ENCODE measurements at places on chromosomes 1 and 21.

DNA sequence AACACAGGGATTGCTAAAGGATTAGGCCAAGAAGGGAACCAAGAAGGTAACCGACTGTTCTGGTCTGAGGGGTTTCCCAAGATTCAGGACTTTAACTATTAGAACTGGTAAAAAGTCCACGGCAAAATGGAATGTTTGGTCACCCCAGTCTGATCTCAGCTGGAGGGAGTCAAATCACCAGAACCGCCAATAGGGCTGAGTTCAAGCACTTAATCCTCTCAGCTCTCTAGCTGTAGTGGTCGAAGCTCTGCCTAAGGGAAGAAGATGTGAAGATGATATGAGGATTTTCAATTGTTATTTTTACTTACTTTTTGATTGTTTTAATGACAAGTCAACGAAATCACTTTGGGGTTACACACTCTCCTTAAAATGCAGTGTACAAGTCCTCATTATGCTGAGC lies 29.1 kb downstream of the F5 start:
- DNase-seq = no peak

GRCh38 chr1:160717306-160717705 lies 5.7 kb upstream of the CD48 start:
- DNase-seq = no peak

DNA sequence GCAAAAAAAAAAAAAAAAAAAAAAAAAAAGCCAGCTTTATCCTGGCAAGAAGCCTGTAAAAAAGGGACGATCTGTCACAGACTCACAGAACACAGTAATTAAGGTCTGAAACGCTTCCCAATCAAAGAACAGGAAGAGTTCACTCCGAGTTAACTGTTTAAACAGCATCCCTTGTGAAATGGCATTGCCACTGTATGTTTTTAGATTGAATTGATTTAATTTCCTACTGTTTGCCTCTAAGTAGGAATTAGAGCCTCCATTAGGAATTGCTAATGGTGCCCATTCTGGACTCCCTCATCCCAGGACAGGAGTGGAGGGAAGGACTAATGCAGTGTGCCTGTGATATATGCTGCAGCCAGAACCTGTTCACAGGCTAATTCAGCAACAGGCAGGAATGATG lies 370.8 kb downstream of the RWDD3 start:
- no peak for DNase-seq

DNA sequence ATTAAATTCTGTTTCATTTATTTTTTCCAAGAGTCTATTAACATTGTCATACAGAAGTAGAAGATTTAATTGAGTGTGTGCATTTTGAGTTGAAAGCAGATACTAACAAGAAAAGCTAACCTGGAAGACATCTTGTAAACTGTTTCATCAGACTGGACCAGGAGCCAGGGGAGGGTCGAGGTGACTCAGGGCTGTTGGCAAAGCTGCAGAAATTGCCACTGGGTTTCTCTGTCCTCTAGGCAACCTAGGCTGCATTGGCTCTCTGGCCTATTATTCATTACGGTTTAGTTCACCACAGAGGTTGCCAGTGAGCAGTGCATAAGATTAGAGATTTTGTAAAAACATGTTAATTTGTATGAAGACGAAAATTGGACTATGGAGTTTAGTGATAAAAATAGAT lies 27.5 kb downstream of the ERG start:
- DNase-seq = no peak

- no peak for DNase-seq
These were observed 64.5 kb downstream of the NPHP4 start for GRCh38 chr1:5927506-5928370.

- DNase-seq = peak; percentile 16
These were observed 50.5 kb upstream of the PRRC2C start for GRCh38 chr1:171434717-171435346.

DNA sequence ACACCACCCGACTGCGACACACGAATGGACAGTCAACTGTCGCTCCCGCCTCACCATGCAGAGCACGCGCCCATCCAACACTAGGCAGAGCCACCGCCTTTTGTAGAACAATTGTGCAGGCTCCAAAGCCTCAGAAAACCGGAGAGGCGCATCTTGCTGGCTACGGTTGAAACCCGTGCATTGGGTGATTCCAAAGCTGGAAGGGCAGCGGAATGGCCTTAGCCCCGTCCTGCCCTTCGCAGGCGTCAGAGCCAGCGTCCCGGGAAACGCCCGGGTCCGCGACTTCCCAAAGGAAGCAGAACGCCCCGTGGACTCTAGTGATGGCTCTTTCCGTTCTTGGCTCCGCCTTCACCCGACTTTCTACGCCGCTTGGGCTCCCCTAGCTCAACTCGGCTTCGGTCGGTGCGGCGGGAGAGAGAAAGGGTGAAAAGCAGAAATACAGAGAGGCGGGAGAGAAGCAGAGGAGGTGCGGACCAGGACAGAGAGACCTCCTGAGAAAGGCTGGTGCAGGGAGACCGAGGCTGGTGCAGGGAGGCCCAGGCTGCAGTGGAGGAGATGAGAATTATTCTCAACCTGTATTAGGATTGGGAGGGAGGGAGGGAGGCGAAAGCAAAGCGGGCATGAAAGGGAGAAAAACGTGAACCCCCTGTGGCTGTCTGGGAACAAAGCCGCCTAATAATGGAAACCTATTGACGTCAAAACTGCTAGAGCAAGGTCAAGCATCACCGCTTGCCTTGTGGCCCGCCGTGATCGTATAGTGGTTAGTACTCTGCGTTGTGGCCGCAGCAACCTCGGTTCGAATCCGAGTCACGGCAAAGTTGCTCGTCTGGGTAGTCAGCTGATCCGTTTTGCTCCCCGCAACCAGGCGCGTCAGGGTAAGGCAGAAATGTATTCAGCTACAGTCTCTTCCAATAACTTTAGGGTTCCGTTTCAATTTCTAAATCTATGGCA lies 99.5 kb downstream of the PRKAB2 start:
- DNase-seq = no peak

DNA sequence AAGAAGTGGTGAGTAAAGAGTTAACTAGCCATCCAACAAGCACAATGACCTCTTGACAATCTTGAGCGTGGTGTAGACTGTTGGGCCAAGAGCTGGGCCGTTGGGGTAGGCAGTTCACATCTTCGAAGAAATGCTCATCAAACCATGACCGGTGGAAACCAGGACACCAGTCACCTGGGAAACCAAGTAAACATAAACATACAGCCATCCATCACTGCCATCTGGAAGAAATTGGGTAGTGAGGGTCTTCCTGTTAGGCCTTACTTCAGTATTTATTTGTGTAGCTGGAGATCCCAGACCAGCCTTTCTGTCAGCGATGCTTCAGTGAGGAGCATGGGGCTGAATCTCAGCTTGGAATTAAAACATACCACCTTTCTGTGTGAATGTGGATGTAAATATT lies 108.1 kb upstream of the HAO2 start:
- no peak for DNase-seq

DNA sequence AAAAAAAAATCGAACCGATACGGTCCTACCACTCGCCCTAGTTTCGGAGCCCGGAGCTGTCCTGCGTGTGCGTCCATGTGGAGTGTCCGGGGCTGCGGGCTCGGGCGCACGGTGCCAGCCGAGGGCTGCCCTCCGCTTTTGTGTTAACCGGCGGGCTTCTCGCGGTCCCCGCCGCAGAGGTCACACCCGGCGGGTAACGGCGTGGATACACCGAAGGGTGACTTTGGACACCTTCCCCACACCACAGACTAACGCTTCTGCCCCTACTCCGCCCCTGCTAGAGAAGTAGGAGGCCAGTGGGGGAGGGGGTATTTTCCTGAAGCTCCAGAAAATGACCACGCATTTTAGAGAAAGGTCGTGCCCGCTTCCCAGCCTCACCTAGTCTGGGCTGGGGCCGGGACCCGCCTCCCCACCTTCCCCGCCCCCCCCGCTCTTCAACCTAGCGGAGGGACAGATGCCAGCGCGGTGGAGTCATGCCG lies 609 bp upstream of the ATF3 start:
- DNase-seq = no peak

- DNase-seq = no peak
These were observed 304.6 kb upstream of the FAM78B start for GRCh38 chr1:166471359-166471758.

DNA sequence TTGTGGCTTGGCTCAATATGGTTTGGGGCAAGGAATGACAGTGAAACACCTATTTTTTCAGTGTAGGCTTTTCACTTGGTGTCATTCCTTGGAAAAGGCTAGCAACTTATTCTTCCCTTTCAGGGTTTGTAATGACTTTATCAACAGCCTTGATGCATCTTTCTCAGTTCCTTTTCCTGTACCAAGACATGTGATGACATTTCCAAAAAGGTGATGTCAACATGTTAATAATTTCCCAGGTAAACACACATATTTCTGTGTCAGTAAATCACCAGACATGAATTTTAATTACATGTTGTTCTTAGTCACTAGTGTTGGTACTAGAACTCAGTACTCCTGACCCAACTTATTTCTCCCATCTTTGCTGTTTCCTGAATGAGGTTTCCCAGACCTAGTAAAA lies 37.8 kb upstream of the RRP15 start:
- DNase-seq = no peak

DNA sequence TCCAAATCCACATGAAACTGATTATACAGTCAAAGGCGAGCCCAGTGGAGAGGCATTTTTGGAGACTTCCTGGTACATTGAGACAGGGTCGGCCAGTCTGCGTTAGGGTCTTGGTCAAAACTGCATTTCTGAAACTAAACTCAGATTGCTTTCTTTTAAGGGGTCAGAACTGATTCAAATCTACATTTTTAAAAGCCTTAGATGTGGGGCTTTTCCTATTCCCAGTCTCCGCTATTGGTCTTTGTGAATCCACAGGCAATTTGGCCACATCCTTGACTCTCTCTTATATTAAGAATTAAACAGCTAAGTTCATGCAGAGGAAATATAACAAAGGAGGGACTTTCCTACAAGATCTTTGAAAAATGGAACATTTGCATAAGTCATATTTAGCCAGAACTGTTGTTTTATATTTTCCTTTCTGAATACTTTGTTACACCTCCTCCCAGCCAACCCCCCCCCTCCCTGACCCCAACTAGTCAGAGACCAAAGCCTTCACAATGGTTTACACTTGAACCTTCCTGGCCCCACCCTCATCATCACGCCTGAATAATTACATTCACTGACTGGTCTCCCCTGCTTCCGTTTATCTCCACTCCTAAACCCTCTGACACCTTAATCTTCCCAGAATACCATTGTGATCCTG lies 30.9 kb downstream of the SELL start:
- DNase-seq = no peak

GRCh38 chr21:34736116-34736874 lies 67.5 kb downstream of the CLIC6 start:
- no peak for DNase-seq

DNA sequence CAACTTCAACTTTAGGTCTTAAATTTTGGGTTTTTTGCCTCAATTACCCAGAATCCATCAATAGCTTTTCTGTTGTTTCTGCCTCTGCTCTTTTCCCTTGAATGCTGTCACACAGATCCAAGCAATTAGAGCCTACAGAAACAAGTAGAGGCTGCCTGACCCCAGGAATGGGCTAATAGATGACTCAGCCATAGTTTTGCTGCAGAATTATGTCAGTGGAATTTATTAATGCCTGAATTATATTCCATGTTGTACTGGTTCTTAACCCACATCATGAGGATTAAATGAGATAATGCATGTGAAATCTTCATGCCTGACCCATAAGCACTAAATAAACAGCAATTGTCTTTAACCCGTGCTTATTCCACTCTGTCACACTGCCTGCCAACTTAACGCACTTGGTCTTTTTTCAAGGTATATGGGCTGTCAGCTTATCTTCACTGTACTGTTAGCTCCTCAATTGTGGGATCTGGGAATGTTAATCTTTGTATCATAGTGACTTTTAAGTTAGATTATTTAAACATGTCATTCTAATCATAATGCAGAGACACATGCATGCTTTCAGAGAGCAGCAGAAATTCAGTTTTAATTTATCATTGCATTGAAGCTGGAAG lies 213.3 kb downstream of the ROR1 start:
- no peak for DNase-seq

DNA sequence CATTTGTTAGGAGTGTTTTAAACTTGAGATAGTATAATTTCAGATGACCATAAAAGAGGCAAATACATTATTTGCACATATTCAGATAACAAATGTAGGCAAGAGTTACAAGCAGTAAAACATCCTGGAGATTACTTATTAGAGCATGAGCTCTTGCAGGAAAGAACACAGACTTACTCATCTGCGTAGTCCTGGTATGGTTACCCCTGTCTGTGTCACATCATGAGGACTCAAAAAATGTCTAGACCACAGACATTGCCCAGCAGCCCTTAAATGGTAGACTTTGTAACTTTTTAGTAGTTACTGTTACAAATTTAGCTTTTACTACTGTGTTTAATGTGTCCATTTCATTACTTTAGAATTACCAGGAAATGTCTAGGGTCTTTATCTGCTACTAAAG lies 12.8 kb downstream of the CACHD1 start:
- no peak for DNase-seq

DNA sequence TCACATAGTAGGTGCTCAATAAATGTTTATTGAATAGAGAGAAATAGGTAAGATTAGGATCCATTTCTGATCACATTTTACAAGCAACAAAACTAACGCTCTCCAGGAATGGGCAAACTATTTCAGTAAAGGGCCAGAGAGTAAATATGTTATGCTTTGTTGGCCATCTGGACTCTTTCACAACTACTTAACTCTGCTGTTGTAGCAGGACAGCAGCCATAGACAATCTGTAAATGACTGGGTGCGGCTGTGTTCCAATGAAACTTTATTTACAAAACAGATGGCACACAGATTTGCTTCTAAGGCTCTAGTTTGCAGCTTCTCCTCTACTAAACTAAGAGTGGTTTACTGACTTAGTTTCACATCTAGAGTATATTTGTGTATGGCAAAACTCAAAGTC lies 83.0 kb upstream of the BACH1 start:
- DNase-seq = no peak

DNA sequence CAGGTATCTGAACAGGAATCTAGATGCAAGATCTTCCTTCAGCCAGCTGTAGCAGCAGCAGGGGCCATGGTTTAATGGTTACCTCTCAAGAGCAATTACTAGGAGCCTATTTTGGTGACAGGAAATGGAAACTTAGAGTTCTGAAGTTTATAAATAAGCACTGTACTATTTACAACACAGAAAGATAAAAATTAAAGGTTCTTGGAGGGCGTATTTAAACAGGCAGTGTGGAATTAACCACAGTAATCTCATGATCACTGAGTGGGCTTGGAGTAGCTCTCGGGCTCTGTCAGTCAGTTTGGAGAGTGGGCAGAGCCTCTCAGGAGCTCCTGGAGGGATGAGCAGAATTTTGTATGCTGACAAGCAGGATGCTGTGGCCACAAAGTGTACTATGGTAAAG lies 10.2 kb upstream of the FCRL5 start:
- no peak for DNase-seq

DNA sequence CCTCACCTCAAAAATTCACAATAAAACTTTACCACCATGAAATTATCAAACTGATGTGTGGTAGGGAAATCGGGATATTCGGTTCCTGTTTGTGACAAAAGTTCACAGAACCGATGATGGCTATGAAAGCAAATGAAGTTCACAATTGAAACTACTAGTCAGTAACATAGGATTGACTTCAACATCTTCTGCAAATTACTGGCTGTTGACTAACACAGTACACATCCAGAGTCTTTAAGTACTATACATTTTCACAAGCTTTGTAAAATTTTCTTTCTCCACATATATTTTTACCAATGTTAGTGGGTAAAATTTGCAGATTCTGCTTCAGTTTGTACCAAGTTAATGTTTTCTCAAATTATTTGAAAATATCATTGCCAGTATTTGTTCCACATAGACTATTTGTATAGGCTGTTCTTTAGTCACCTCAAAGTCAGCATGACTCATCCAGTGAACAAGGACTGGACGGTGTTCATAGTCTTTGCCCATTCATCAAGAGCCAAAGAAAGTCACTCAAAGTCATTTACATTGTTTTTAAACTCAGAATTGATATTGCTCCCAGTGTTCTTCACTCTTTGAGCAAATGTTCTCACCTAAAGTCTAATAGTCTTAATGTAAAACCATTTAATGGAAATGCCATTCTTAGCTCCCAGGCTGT lies 213.4 kb downstream of the USP25 start:
- DNase-seq = no peak
